ENCODE measurements at places on chromosomes 7 and 10. TPM values are rescaled to one million over a fixed set of nuclear protein-coding genes. Genes with fewer than 3 reads are reported as not detected.

GRCh38 chr10:106226142-106226541 is 938.4 kb downstream of the SORCS1 start:
- DNase-seq = no peak

- DNase-seq = peak; percentile 58
Measured at GRCh38 chr10:3873728-3874461, 88.9 kb upstream of the KLF6 start.

GRCh38 chr7:44244282-44244681 is 43.5 kb downstream of the YKT6 start:
- no peak for DNase-seq

DNA sequence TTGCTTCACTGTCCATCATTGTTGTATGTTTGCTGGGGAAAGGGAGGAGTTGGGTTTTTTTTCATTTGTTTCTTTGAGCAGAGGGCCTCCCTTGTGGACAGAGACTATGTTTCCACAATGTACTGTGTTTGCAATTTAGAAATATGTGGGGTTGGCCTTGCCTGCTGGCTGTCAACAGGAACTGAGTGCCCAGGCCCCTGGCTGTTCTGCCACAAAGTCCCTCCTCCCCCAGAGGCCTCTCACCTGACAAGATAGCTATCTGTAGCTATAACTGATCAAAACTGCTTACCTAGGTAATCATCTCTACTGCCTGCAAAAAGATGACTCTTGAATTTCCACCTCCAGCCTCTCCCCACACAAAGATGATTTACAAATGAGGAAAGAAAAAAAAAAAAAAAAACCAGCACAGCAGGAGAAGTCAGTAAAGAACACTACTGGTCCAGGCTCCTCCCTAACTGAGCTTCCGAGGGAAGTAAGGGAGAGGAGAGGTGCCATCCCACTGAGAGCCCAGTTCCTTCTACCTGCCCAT is 121.8 kb downstream of the SGMS1 start:
- no peak for DNase-seq

The TNRC18 gene
- 134 TPM for polyA plus RNA-seq

The ASAH2 gene
- 8.2 TPM for polyA plus RNA-seq

- no peak for DNase-seq
Measured at GRCh38 chr10:48450233-48450740, 143.8 kb downstream of the MAPK8 start.
